ENCODE measurements at places on chromosomes 12 and 14.

GRCh38 chr14:47300796-47301195 lies 374.6 kb downstream of the MDGA2 start:
- no peak for DNase-seq

DNA sequence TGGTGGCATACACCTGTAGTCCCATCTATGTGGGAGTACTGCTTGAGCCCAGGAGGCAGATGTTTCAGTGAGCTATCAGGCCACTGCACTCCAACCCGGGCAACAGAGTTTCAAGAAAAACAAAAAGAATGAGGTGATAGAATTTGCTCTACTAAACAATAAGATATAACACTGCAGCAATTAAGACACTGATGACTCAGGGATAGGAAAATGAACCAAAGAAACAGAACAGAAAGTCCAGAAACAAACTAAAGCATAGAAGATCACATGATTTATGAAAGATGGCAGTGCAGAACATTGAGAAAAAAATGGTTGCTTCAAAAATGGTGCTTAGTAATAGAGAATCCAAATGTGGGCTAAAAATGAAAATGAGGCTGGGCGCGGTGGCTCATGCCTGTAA lies 65.2 kb upstream of the AP4S1 start:
- no peak for DNase-seq

- DNase-seq, result no peak
These were observed 13.4 kb upstream of the PCNX1 start for GRCh38 chr14:70893858-70894291.

DNA sequence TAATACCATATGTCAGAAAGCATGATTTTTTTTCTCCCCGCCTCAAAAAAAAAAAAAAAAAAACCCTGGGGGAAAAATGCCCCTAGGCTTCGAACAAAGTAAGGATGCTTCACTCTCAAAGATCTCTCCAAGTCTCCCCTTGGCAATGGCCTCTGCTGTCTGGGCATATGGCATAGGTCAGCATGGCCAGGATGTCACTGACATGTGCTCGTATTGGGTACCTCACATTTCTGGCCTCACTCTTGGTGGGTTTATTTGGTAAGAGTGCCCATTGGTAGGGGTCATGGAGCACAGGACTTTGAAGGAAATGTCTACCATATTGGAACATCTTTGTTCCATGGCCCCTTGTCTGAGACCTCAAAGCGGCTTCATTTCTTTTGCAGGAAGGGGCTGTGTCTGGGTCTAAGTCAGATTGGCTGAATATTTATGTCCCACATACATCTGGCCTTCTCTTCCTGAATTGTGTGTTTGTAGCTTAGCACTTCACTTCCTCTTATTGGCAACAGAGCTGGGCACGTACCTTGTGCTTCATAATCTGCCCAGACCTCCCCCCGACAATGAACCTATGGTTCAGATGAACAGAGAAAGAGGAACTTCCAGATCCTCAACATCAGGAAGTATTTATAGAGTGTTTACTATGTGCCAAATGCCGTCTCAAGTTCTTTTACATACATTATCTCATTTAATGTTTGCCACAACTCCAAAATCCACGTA lies 36.3 kb upstream of the OAS1 start:
- no peak for DNase-seq

GRCh38 chr14:91303091-91303923 lies 58.8 kb upstream of the GPR68 start:
- DNase-seq, result peak; percentile 70

DNA sequence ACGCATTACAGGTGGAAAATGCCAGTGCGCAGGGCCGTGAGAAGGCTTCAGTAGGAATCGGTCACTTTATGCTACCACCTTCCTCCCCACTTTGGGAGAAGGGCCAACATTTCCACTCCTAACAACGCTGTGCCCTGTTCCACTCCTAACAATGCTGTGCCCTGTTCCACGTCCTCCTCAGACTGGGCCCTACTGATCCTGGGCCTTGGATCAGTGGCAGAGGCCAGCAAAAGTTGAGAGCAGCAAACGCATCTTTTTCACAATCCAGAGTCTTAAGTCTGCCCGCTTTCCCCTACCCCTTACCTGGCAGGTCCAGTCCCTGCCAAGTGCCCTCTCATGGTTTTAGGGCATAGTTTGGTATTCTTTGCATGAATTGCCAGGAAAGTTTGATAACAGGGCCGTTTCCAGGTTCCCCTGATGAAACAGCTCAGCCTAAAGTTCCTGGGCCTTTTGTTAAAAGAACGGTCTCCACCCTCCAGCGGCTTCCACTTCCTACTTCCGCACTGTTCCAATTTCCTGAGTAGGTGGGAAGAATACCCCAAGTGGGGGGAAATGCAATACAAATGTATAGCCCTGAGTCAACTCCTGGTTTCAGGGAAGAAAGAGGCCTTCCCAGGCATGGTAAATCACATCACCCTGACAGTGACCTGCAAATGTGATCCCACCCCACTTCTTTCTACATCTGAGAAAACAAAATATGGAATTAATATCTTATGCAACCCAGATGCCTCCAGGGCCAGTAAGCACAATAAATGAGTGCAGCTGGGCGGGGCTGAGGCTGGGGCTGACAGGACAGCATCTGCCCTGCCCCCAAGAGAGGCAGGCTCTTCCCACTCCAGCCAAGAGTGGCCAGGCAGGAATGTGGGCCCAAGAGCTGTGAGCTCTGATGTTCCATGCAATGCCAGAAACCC lies 15.0 kb downstream of the KCTD10 start:
- peak; percentile 82 for DNase-seq

GRCh38 chr12:40152783-40153383 lies 47.0 kb upstream of the SLC2A13 start:
- peak; percentile 70 for DNase-seq

DNA sequence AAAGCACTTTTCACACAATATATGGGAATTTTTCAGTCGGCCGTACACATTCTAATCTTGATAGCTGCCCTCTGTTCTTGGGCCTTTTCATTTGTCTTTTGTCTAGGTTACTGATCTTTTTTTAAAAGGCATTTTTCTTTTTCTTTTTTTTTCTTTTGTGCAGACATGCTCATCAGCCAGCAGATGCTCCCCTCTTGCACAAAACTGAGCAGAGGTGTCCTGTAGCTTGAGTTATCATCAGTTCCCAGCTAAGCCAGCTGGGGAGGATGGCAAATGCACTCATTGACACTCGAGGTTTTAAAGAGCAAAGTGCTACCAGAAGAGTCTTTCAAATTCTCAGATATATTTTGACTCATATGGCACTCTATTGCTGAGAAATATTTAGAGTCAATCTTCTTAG lies 913.9 kb upstream of the SEL1L start:
- DNase-seq, result no peak

GRCh38 chr12:54385251-54385914 lies 850 bp upstream of the ZNF385A start:
- DNase-seq, result peak; percentile 75

DNA sequence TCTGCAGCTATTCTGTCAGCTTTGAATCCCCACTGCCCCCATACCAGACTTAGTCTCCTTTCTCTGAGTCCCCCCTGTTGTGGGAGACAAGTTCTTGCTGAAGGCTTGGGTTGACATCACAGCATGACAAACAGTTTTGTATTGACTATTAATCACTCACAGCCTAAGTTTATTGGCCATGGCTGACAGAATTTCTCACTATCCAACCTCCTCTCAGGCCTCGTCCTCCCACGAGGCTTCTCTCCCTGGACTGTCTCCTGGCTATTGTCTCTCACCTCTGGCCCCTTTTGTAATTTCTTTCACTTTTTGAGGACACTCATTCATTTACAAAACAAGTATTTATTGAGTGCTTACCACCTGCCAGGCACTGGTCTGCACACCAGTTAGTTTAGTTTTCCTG lies 35.2 kb upstream of the DCD start:
- no peak for DNase-seq

DNA sequence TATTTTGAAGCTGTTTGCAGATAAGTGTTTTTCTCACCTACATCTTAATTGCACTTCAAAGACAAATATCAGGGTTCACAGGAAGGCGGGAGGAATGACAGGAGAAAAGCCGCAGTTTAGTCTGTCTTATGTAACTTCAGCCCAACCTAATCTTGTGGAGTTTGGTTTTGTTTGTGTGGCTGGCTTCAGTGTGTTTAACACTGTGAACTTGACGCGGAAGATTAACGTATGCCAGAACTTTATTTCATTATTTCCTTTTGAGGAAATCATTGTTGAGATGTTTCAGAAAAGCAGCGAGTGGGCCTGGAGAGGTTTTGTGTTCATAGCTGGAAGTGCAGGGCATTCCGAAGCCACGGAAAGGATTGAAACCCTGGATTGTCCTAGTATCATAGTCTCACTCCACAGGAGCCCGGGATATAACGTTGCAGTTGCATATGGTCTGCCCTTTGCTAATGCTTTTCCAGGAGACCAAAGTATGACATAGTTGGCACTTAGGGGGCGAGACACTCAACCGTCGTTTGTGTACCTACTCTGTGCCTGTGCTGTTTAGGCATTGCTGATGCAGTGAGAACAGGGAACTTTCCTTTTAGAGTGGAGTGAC lies 2.0 kb downstream of the PELI2 start:
- DNase-seq, result no peak

DNA sequence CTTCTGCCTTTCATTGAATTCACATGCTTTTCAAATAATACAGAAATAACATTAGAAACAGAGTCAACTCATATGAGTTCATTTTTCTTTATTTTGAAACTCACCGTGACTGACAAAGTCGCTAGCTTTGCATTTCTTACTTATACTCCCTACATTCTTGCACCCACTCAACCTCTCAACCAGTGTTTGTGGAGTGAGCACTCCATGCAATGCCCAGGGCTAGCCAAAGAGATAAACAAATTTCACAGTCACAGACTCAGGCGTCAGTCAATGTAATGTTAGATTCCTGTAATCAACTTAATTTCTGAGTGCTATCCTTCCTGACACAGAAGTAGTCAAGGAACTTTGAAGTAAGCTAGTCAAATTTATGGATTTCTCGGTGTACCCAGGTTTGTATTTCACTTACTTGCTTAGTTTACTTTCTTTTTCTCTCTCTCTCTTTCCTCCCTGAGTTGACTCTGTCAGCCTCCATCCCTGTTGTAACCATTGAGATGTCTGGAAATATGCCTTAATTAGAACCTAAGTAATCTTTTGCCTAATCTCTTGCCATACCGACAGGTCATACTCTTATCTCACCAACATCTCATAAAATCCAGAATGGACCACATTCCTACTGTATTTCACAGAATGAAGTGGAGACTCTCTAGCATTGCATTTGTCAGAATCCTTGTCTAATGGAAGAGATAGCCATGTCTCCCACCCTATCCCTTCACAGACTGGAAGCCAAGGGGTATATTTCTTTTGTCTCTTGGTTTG lies 413.0 kb downstream of the AEBP2 start:
- no peak for DNase-seq

GRCh38 chr12:49089821-49090773 lies 4.5 kb downstream of the DHH start:
- peak; percentile 87 for DNase-seq
